ENCODE measurements at places on chromosomes 13 and 19.
A peak's percentile ranks its signal among the peaks of the same experiment; 100 is the strongest.

DNA sequence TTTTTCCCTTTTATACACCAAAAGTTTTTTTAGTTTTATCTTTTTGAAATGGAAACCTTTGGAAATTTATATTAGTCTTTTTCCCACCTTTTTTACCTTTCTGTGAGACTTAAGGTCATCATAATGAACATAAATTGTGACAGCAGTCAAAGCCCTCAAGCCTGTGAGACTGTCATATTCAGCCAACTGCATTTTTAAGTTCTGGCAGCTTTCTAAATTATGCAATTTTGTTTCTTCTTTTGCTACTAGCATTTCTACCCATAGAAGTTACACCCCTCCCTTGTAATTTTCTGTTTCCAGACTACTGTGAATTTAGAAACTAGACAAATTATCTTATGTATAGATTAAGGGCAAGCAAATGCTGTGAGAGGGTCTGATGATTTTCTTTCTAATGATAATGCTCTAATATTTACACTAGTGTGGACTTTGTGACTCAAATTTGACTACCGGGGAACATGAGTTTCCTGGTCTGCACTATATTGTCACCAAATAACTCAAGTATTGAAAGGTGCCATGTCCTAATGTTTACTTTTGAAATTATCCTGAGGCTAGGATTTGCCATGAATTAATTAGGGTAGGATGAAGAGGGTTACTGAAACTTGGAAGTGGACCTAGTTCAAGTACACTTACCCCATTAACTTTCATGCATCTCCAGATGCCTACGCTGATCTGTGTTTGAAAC is 43.7 kb downstream of the FRY start:
- DNase-seq, result no peak

- no peak for DNase-seq
These were observed 108.2 kb upstream of the UQCRFS1 start for GRCh38 chr19:29321116-29321515.

DNA sequence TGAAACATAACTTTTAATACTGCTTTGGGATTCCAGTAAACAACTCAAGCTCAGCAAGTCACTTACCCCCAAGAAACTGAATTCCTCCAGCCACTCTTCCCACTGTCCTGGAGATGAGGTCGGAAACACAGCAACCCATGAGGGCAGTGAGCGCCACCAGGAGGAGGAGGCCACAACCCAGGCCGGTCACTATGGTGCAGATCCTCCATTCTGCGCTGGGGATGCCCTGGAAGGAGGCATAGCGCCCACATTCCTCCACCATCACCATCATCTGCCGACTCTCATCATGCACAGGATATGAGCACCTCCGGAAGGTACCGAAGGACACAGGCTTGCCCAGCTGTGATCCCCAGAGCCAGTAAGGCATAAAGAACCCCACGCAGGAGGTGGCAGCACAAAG is 2.2 kb downstream of the LHFPL6 start:
- no peak for DNase-seq

GRCh38 chr19:49677901-49678674 is 1.0 kb downstream of the PRMT1 start:
- DNase-seq, result no peak

DNA sequence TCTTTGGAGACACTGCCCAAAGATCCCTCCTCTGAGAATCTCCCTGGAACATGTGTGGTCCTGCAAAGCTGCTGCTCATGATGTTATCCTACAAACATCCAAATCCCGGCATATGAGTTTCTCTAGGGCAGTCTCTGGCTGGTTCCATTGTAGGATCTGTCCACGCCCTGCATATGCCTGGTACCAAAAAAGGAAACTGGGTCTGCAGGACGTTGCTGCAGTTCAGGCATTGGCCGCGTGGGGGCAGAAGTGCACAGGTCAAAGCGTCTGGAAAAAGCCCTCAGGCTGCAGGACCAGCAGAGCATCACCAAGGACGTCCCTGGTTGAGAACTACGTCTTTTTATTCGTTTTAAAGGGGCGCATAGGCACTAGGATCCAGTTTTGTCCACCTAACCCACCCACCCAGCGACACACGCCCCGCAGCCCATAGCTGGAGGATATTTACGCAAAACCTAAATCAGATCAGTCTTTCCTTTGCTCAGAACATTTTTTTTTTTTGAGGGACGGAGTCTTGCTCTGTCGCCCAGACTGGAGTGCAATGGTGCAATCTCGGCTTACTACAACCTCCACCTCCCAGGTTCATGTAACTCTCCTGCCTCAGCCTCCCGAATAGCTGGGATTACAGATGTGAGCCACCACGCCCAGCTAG is 12.9 kb upstream of the ZNF564 start:
- DNase-seq, result peak; percentile 58

- DNase-seq, result no peak
These were observed 284.7 kb downstream of the TSHZ3 start for GRCh38 chr19:31064491-31064890.

DNA sequence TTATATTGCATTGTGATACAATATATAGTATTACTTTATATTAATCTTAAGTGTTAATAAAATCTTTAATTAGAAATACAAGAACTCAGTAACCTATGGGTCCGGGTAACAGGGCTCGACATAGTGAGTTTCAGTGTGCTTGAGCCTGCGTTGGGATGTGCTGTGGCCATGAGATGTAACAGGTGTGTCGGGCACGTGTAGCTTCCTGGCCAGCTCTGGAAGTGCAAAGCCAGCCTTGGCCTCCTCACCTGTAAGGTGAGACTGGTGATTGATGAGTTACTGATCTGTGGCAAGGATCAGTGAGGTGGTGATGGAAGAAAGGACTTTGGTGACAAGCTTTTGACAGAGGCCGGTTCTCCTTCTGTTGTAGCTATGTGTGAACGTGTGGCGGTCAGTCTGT is 19.2 kb downstream of the ATP4B start:
- no peak for DNase-seq

- DNase-seq, result no peak
These were observed 17.9 kb downstream of the RCBTB1 start for GRCh38 chr13:49567491-49567890.

- DNase-seq, result no peak
These were observed 22.8 kb downstream of the COL4A2 start for GRCh38 chr13:110329798-110330461.

DNA sequence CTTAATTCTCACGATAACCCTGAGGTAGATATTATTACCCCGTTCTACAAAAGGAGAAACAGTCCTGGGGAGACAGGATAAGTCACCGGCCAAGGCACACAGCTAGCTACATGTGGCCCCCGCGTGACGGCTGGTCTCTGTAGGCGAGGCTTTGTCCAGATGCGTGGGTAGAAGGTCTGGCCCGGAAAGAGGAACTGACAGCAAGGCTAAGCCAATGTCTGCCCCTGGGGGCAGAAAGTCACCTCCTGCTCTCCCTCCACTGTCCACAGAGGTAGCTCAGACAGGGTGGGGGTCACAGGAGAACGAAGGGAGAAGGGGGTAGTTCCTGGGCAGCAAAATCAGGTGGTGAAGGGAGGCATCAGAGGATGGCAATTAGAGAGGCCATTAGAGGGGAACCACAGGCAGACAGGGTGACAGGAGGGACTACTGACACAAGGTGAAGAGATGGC is 1.8 kb downstream of the APOC4 start:
- DNase-seq, result no peak

- no peak for DNase-seq
These were observed 262.8 kb upstream of the RFC3 start for GRCh38 chr13:33554919-33555791.

- DNase-seq, result no peak
These were observed 59.4 kb upstream of the PEG3 start for GRCh38 chr19:56899943-56900342.

DNA sequence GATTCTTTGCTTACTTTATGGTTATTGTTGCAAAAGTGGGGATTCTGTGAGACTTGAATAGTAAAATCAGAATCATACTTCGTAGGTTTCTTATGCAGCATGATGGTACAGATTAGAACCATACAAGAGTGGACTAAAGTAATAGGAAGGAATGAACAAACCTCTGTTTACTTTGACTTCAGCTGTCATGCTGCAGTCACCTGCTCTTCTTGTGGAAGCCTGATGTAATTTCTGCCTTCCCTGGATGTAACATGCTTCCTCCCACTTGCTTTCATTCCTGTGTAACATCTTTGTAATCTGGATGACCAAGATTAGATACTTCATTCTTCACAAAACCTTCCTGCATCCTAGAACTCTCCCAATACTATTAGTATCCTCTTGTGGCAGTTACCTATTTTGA is 235.0 kb downstream of the PCCA start:
- DNase-seq, result no peak

- DNase-seq, result no peak
These were observed 44.7 kb upstream of the LATS2 start for GRCh38 chr13:21106089-21106488.

GRCh38 chr13:73782450-73783449 is 351.5 kb downstream of the KLF12 start:
- DNase-seq, result no peak

- DNase-seq, result no peak
These were observed 75.5 kb downstream of the RYR1 start for GRCh38 chr19:38509027-38509426.

GRCh38 chr13:108185223-108185622 is 30.1 kb downstream of the LIG4 start:
- DNase-seq, result no peak

GRCh38 chr13:46124531-46124966 is 19.7 kb upstream of the CPB2 start:
- DNase-seq, result no peak

DNA sequence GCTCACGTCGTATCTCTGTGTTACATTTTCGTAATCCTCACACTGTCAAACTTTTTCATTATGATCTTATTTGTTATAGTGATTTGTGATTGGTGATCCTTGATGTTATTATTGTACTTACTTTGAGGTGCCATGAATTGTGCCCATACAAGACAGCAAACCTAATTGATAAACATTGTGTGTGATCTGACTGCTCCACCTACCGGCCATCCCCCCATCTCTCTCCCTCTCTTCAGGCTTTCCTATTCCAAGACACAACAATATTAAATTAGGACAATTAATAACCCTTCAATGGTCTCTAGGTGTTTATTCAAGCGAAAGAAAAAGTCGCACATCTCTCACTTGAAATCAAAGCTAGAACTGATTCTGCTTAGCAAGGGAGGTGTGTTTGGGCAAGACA is 349.3 kb downstream of the RBM26 start:
- DNase-seq, result no peak

- no peak for DNase-seq
These were observed 1196.4 kb downstream of the PCDH17 start for GRCh38 chr13:58827904-58828303.

DNA sequence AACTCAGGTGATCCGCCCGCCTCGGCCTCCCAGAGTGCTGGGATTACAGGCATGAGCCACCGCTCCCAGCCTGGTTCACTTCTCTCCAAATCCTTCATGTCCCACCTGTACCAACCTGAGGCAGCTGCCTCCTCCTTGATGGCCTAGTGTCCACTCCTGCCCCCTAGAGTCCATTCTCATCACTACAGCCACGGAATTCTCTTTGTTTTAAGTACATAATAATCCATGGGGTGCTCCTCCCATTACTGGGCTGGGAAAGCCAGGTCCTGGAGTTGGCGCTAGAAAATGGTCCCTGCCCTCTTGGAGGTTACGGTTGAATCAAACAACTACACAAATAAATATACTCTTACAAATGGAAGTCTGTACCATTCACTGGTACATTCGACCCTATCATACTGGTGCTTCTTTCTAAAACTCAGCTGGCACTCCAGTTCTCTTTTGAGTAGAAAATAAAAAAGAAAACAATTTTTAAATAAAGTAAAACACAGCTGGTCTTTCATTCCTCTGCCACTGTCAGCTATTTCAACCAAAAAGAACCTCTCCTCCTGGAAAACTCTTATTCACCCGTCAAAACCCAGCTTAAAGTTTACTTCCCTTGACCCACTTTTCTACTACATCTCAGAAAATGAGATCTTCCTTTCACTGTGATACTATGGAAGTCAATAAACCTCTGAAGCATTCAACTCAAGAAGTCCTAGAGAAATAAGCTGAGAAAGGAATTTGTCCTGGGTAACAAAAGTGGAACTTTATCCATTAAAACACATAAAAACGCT is 22.4 kb upstream of the ARHGEF18 start:
- DNase-seq, result no peak

- no peak for DNase-seq
These were observed 109.3 kb downstream of the ZIC5 start for GRCh38 chr13:99862244-99862643.

GRCh38 chr13:28505543-28506135 is 10.7 kb upstream of the FLT1 start:
- no peak for DNase-seq

DNA sequence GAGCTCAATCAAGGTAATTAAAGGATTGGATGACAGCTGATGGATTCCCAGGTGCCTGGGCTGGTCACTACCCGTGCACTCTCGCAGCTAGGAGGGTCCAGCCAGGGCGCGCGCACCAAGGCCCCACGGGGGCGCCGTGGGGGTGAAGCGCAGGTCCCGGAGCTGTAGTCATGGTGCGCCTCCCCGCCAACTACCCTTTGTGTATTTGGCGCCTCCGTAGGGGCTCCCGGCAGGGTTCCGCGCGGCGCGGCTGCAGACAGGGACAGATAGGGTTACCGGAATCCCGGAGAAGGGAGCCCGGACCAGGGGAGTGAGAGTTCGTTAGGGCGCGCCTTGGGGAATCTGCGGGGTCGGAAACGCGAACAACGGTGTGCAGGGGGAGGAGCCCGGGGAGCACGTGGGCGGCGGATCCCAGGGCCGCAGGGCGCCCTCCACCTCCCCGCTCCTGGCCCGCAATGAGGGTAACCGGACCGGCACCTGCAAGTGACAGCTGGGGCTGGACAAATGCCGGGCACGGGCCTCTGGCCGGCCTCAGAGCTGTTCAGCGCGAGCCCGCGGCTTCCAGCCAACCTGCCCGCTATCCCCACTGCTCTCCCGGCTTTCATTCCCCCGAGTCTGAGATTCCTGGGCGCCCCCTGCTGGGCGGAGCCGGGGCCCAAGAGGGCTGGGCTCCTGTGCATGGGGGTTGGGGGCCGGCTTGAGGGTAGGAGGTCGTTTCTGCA is 3.4 kb upstream of the PRAM1 start:
- no peak for DNase-seq

DNA sequence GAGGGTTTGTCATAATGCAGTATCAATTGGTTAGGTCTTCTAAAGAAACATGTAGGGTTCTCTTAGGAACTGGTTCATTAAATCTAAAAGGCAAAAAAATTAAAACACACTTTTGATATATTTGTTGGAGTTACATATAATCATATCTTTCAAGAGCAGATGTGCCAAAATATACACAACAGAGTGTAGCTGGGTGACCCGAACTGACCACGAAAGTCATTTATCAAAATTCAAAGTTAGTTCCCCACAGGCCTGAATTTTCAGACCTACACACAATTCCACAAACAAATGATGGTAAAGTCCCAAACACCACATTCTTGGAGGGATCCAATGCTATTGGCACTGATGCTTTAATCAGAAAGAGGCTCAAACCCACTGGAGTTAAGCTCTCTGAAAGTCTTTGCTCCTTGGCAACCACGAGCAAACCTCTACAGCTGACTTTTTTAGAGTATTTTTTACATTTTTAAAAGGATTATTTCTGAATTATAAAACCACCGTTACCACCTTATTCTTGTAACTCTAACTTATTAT is 50.9 kb downstream of the IRS2 start:
- DNase-seq, result no peak

GRCh38 chr19:34686455-34686854 is 9.0 kb downstream of the ZNF302 start:
- no peak for DNase-seq

All from cerebellar nuclear complex (tissue), 1 donor.